ENCODE measurements at places on chromosomes 6 and 20. TPM values are rescaled to one million over a fixed set of nuclear protein-coding genes. Genes with fewer than 3 reads are reported as not detected.

GRCh38 chr20:45933266-45934045, 1.0 kb upstream of the PCIF1 start:
- peak; percentile 70 for DNase-seq

DNA sequence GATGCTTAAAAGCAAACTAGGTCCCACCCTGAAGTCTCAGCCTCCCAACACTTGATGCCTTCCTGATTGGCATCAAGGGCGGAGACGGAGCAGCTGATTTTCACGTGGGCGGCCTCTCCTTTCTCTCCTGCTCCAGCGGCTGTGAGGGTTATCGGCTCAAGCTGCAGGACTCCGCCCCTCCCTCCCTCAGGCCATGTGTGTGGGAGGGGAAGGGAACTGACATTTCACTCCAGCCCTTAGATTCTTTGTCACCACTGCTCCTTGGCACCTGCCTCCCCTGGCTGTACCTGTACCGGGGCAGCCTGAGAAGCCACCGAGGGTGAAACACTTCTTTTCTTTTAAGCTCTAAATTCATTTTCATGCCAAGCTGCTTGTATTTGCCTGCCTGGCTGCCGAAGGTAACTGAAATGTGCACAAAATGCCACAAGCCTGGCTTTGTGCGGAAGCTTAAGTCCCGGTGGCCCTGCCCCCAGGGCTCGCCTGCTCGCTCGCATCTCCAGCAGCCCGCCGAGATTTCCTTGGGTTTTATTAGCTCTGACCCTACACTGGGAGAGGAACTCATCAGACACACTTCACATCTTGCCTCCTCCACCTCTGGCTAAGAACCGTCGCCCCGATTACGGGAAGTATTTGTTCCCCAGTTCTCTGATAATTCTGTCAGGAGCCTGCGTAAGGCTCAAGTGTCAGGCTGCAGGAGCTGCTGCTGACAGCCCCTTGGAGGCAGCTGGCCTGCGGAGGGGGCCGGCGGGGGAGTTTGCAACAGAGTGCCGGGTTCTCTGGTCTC, 9.6 kb upstream of the CPNE5 start:
- DNase-seq: no peak

GRCh38 chr20:18613553-18613952, 25.7 kb downstream of the DTD1 start:
- no peak for DNase-seq

Gene ADTRP
- total RNA-seq: 0.25 TPM

DNA sequence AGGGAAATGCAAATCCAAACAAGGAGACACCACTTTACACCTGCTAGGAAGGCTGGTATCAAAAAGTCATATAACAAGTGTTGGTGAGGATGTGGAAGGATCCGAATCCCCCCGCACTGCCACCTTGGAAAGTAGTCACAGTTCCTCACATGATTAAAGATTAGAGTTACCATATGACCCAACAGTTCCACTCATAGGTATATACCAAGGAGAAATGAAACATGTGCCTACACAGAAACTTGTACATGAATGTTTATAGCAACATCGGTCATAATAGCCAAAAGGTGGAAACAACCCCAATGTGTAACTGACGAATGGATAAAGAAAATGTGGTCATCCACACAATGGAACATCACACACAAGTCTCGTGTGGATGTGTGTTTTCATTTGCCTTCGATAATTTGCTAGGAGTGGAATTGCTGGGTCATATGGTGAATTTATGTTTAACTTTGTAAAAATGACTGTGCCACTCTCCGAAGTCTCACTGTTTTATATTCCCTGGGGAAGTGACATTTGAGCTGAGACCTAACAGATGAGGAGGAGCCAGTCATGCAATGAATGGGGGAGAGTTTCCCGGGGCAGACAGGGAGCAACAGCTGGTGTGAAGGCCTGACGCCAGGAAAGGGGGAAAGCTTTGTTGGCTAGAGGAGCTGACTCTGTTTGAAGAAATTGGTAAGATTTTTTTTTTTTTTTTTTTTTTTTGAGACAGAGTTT, 125.9 kb upstream of the MLN start:
- no peak for DNase-seq

GRCh38 chr6:124867121-124867520, 95.1 kb upstream of the RNF217 start:
- no peak for DNase-seq

DNA sequence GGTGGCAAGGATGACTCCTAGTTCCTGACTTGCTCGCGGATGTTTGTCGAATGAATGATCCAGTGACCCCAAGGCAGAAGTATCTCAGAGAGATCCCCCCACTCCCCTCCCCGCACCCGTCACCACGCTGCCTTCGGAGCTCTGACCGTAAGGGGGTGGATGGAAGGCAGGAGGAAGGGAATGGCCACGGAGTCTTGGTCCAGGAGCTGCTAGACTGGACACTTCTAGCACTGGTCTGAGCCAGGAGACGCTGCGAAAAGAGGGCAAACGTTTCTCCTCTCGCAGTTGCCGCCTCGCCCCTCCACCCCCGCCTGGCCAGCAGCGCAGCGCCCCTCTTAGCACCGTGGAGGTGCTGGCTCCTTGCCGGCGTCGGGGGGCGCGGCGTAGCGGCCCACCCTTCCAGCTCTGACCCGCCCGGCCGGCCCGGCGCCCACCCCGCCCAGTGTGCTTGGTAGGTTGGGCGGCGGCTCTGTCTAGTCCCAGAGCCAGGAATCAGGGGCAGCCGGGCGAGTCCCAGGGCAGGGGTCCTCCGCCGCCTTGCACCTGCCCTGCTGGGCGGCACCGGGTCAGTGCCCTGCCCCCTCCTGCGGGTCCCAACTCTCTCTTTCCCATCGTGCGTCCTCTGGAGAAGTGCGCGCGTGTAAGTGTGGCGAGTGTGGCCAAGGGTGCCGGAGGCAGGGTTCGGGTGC, 2.4 kb upstream of the DBNDD2 start:
- no peak for DNase-seq

Gene SLC18B1
- total RNA-seq: 4.5 TPM

Gene TRIM26
- total RNA-seq: 47.2 TPM

Gene COX4I2
- not detected for total RNA-seq

- no peak for DNase-seq
These were observed 132.4 kb downstream of the CDH26 start for GRCh38 chr20:60090631-60091030.

DNA sequence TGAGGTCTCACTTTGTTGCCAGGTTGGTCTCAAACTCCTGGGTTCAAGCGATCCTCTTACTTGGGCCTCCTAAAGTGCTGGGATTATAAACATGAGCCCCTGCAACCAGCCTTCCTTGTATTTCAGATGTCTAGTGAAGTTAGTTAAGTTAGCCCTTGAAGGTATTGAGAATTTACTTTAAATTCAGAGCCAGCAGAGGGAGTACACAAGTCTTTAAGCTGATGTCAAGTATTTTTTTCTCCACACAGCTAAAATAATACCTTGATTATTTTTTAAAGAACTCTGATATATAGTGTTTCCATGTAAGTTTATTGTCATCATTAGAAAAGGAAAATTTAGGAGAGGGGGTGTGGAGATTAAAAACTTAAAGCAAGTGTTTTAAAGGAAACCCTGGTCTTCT, 9.8 kb downstream of the FOXO3 start:
- DNase-seq: no peak

- no peak for DNase-seq
These were observed 96.3 kb downstream of the FOXF2 start for GRCh38 chr6:1485678-1486077.

- no peak for DNase-seq
These were observed 118.2 kb downstream of the CD24 start for GRCh38 chr6:106856227-106856874.

Gene SMPDL3A
- total RNA-seq: 29.3 TPM

Gene LSM14B
- 19.6 TPM for total RNA-seq

DNA sequence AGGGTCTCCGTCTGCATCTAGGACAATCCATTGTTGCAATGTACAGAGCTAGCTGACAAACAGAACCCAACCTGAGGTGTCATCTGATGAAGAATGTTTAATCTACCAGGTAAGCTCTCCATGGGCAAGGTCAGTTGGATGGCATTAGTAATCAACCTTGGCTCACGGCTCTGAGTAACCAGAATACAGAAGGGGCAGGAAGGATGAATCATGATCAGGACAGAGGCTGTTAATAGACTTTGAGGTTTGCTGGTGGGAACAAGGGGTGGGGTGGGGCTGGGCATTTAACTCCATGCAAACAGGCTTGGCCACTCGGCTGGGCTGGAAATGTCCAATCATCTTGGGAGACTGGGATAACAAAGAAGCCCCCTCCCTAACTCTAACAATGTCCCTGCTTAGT, 77.1 kb upstream of the MRPS10 start:
- DNase-seq: no peak

Gene TRIM31
- not detected for total RNA-seq

DNA sequence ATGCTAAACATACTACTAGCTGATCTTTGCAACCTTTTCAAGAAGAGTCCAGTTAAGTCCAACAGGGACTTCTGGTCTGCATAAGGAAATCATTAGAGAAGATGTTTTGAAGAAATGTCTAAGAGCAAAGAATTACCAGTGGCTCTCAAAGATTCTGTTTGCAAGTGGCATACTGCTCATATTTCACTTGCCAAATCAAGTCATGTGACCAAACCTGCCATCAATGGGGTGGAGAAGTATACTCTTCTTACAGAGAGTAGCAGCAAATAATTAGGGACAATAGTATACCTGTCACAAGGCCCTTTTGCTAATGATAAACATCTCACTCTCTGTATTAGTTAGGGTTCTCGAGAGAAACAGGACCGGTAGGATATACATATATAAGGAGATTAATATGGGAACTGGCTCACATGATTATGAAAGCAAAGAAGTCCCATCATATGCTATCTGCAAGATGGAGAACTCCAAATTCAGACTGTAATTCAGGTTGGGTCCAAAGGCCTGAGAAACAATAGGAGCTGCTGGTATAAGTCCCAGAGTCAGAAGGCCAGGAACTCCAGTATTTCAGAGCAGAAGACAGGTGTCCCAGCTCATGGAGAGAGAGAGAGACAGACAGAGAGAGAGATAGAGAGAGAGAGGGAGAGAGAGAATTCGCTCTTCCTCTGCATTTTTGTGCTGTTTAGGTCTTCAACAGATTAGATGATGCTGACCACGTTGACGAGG, 111.5 kb downstream of the LCA5 start:
- DNase-seq: no peak

Gene SYCP2L
- total RNA-seq: 0.43 TPM

GRCh38 chr6:153087436-153087835, 43.6 kb downstream of the RGS17 start:
- DNase-seq: no peak

Gene TCP11
- total RNA-seq: not detected

DNA sequence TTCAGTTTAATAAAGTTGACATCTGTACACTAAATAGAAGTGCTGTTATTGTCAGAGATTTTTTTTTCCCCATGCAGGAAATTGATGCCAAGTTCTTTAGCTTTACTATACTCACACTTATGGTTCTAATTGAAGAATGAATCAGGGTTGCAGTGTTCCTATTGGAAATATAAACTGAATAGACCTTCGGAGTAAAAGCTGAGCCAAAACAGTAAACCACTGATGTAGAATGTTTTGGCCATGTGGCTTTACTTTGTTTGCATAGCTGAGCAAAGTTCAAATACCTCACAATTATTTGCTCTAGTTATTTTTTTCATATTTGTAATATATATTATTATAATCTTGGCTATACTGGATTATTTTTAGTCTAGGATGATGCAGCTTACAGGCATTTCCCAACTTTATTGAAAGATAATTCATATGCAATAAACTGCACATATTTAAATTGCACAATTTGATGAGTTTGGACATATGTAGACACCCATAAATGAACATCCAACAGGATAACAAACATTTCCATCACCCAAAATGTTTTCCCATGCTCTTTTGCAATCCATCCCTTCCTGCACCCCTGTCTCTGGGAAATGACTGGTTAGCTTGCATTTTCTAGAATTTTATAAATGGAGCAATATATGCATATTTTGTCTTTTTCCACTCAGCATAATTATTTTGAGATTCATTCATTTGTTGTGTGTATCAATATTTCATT, 105.8 kb upstream of the NOX3 start:
- no peak for DNase-seq

Gene EYA4
- not detected for total RNA-seq

- peak; percentile 62 for DNase-seq
These were observed 31.8 kb upstream of the PTPN1 start for GRCh38 chr20:50478162-50478990.

Gene TRDN
- not detected for total RNA-seq

DNA sequence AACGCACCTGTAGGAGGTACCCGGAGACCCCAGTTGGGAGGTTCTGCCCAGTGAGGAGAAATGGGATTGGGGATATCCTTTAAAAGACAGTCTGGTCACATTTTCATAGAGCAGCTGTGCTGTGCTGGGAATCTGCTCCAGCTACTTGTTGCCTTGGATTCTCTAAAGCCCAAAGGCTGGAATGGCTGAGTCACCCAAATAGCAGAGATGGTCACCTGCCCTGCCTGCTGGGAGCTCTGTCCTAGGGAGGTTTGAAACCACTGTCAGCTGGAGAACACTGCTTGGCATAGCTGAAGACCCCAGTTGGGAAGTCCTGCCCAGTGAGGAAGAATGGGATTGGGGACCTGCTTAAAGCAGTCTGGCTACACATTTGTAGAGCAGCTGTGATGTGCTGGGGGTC, 34.8 kb upstream of the TFB1M start:
- no peak for DNase-seq

DNA sequence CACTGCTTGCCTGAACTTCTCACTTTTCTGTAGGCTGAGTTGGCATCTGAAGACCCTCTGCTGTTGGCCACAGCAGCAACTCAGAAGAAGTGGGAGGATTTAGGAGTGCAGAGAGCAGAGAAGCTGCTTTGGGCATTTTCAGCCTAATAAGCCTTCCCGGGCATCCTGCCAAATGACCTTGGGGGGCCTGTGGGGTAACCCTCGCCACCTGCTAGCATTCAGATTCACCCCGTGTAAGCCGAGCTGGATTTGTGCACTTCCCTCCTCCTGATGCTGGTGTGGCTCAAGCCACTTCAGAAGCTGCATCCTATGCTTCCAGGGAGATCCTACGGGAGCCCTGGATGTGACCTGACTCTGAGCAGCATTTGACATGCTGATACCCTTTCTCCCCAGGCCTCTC, 114.8 kb downstream of the LRFN2 start:
- DNase-seq: no peak

Gene AVP
- not detected for total RNA-seq

DNA sequence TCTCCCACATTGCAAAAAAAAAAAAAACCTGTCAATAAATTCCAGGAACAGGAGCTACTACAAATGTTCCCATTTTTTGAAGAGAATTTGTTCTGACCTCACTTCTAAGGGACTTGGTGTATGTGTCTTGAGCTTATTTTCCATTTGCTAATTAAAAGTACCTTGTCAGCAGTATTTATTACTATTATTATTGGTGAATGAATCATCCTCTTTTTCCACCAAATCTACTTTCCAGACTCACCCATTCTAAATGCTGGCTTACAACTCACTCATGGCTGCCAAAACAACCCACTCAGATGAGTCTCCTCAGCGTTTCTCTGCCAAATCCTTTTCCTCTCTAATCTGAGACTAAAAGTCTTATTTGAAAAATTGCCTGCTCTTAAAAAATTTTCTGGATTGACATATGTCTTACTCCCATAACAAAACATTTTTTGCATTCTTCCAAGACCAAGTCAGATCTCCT, 33.2 kb upstream of the TASP1 start:
- DNase-seq: no peak

Gene C6orf141
- 0.48 TPM for total RNA-seq

Gene DAAM2
- total RNA-seq: 6.0 TPM

GRCh38 chr6:150857062-150857944, 8.2 kb upstream of the MTHFD1L start:
- no peak for DNase-seq
